ENCODE measurements at places on chromosomes 13 and 19.
A peak's percentile ranks its signal among the peaks of the same experiment; 100 is the strongest.

DNA sequence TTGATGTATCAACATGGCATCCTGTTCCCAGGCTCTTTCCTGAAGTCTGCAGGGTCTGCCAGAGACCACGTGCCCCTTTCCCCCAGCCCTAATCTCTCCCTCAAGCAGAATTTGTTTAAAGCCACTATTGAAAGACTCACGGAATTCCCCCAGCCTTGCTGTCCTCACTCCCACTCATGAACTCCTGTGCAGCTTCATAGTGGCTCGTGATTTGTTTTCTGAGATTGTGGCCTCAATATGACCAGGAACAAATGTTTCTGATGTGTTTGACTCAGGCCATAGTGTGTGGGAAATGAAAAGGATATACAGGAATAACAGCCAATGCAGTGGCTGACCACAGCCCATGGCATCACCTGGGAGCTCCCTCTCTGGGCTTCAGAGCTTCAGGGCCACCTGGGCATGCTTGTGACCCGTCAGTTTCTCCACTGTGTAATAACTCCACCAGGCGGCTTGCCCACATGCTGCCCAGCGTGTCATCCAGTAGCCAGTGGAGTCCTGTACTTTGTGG, 8.1 kb upstream of the SERPINE3 start:
- DNase-seq, result no peak

DNA sequence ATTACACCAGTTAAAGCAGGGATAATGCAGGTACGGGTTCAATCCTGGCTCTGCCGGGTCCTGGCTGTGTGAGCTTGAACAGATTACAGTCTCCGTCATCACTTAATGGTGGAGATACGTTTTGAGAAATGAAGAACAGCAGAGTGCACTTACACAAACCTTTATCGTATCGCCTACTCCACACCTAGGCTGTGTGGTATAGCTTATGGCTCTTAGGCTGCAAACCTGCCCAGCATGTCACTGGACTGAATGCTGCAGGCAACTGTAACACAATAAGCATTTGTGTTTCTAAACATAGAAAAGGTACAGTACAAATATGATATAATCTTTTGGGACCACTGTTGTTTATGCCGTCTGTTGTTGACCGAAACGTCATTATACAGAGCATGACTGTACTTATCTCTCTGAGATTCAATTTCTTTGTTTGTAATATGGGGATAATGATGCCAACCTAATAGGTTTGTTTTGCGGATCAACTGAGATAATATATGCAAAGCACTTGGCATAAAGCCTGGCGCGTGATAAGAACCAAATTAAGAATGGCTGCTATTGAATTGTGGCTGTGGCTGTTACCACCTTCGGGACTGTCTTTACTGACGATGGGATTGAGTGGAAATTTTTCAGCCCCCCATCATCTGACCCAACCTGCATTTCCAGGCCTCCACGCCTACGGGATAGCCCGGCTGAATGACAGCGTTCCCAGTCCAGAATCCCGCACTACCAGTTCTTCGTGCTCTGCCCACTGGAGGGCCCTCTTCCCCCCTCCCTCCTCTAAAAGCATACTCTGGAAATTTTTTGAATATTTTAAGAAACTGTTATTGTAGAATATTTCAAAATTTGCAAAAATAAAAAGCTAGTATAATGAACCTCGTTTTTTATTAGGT, 11.2 kb downstream of the KRTDAP start:
- no peak for DNase-seq

GRCh38 chr19:46533078-46533620, 37.5 kb upstream of the PNMA8B start:
- no peak for DNase-seq

- DNase-seq, result peak; percentile 49
Observed at GRCh38 chr19:45876411-45877197, 9.3 kb downstream of the IRF2BP1 start.

DNA sequence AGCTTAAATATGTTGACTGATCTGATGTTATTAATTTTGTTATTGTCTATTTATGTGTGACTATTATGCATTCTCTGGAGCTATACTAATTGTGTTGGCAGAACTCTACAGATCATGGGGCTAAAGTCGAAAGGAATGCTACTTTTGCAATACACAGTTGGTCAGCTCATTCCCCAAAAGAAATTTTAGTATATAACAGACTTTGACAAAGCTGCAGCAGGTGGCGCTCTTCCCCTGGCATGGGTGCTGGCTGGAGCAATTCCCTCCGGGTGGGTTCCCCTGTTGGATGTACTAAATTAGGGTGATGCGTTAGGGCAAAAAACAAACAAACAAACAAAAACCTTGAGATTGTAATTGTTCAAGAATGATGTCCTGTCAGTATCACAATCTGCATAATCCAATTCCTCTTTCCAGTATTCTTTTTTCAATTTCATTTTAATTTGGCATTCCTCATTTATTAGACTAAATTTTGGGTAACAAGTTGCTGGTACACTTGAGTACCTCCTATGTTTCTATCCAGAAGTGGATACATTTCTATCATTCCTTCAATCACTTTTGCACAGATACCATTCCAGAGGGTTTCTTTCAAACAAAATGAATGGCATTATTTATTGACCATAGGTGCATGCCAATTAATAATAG, 322.8 kb upstream of the EDNRB start:
- no peak for DNase-seq

DNA sequence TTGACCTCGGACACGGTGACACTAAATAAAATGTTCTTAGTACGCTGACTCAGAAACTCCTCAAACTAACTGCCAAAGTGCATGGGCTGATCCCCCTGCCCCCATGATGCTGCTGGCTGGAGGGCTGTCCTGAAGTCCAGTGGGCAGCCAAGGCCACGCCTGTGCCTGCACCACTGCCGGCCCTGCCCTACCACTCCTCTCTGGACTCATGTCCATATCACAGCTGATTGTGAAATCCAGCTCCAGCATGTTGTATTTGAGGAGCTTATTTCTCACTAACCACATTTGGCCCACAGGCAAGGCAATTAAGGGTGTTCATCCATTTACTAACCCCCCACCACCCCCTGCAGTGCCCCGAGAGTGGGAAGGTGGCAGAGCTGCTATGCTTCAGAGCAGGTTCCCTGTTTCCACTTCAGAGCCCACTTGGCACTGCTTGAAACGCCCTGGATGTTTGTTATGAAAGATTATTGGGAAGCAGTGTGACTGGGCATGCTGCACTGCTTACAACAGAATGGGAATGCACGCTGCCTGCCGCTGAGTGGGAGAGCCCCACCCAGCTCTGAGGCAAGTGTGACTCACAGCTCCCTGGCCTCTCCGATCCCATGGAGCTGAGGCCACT, 114.0 kb downstream of the UQCRFS1 start:
- DNase-seq, result no peak

DNA sequence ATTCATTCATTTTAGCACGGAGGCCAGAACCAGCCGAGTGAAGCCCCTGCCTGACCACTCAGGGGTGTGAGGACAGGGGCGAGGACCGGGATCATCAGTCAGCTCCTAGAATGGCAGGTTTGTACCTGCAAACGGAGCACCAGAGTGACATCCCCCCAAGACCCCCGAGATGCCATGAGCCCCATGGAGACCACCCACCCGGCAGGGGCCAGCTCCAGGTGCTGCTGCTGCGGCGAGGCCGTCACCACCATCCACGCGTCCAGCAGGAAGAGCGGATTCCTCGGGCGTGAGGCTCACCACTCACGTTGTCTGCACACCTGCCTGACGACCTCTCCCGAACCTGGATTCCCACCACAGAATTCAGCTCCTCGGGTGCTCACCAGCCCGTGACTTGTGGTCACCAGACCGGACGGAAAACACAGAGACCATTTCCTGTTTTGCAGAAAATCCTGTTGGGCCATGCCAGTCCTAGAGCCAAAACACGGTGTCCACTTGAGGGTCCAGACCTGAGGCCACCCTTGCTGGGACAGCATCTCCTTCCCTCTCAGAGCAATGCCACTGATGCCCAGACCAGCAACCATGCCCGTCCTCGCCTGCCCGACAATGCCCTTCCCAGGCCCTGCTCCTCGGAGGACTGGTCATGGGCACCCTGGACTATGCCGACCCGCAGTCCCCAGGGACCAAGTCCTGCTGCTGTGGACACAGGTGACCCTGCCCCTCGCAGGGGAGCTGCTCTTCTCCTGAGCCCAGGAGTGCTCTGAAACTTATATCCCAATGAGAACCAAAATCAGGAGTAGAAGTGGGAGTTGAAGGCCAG, 74.2 kb downstream of the RASA3 start:
- no peak for DNase-seq
